ENCODE measurements at places on chromosomes 2 and 18.
A peak's percentile ranks its signal among the peaks of the same experiment; 100 is the strongest.

DNA sequence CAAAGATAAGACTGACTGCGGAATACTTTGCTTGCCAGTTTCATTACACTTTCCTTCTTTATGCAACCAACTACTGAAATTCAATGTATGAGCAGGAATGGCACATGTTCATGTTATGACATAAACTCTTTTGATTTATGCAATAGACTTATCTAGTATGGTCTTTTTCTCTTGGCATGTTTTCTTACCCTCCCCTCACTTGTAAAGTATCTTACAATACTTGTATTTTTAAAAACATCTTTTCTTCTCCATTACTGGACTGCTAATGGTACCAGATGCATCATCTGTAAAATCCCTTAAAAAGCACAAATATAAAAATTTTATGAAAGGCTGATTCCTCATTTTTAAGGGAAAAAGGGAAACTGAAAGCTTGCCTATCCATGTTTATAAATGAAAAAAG is 373.8 kb downstream of the ZEB2 start:
- DNase-seq: no peak

- DNase-seq: no peak
These were observed 1727.9 kb upstream of the SLC39A10 start for GRCh38 chr2:193929131-193929530.

DNA sequence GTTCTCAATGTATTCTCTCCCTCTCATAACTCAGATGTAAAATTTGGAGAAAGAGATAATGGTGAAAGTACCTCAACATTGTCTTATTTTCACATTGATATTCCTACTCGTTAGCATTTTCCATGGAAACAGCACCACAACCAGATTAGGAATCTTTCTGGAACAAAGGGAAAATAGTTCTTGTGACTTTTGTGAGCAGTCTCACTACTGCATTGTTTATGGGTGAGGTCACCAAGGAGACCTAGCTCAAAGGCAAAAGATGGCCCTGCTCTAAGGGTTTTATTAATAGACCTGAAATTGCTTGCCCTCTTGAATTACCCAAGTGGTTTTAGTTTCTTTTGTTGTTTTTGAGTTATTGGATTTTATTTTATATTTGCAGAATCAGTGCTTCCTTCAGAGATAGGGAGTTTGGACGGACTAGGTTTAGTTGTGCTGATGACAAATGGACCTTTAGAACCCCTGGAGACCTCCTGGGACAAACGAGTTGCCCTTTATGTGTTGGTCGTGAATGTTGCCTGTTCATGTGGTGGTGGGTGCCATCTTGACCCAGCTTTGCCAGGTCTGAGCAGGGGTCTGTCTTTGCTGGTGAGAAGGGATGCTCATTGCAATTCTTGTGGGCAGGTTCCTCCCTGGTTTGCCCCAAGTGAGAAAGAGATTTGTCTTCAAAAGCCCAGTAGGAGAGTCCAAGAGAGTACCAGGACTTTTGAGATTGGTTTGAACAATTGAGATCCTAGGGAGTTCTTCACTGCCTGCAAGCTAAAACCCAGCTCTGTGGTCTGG is 58.1 kb downstream of the INPP4A start:
- DNase-seq: no peak

- DNase-seq: no peak
These were observed 127.7 kb downstream of the TNS1 start for GRCh38 chr2:217875138-217875537.

- no peak for DNase-seq
These were observed 5.7 kb downstream of the MAL start for GRCh38 chr2:95031076-95031725.

DNA sequence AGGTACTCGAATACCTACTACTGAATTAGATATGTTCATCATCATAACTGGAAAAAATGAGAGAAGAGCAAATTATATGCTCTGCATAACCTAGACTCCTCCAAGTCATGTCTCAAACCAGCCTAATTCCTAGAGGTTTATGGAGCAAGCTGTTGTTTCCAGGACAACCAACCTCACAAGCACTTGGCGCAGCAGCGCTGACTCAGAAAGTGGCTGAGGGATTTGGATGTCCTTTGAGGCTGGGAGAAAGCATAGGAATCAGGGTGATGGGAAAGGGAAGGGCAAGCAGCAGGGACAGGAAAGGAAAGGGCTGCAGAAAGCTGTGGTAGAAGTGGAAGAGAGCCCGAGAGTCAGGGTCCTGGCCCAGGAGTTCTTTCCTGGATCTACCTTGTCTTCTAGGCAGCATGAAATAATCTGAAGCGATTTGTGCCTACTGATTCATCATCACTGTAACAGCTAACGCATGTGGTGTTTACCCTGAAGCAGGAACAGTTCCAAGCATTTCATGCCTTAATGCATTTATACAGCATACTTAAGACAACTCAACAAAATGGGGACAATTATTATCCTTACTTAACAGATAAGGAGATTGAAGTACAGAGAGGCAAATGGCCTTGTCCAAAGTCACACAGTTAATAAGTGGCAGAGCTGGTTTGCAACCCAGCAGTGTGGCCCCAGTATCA is 3.7 kb downstream of the PLEK start:
- no peak for DNase-seq

DNA sequence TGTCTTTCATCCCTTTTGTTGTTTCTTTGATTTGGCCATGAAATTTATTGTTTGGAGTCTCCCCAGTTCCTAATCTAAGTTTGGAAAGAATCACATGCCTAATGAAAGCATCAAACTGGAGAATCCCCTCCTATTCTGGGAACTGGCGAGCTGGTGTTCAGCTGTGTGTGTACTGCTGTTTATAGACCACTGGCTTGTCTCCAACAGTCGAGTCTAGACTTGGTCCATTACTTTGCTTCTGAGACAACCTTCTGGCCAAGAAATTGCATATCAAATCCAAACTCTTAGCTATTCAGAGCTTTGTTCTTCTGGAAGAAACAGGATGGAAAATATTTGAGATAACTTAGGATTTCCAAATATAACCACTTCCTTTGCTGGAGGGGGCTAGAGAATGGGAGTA is 111.5 kb upstream of the THSD7B start:
- no peak for DNase-seq

- no peak for DNase-seq
These were observed 8.8 kb downstream of the TXNDC2 start for GRCh38 chr18:9894454-9895068.

DNA sequence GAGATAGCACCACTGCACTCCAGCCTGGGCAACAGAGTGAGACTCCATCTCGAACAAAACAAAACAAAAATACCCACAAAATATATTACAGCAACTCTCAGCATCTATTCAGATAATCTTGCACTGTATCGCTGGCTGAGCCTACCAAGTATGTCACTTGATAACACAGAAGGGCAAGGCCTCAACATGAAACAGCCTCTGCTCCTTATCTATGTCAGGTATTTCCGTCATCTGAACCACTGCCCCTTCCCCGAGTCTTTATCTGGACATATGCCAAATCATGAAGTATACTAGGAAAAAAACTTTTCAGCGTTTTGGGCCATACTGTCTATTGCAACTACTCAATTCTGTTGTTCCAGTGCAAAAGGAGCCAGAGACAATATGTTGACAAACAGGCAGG is 17.7 kb downstream of the PDIA6 start:
- no peak for DNase-seq

DNA sequence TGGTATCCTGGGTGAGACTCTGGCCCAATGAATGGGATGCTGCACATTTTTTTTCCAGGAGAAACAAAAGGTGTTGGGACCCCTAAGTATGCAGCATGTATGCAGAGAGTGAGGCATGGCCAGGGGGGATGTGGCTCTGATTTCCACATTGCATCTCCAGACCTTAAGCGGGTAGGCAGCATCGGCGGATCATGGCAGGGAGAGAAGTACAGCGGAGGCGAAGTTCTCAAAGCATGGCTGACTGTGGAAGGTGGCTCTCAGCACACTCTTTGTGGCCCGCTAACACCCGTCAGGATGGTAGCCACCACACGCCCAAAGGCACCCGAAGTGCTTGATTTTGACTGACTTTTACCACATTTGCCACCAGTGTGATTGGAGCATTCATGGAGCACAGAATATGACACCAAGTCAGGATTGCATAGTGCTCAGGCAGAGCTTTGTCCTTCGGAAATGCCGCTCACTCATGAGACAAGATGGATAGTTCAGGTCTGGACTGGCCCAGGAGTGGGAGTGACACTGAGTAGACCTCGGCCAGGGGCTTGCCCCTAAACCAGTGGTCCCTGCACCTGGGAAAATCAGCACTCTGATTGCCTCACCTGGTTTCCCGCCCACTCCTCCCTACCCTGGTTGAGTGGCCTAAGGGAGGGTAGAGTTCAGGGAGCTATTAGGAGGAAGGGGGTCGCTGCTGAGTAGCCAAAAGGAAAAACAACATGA is 14.2 kb downstream of the INPP4A start:
- no peak for DNase-seq

DNA sequence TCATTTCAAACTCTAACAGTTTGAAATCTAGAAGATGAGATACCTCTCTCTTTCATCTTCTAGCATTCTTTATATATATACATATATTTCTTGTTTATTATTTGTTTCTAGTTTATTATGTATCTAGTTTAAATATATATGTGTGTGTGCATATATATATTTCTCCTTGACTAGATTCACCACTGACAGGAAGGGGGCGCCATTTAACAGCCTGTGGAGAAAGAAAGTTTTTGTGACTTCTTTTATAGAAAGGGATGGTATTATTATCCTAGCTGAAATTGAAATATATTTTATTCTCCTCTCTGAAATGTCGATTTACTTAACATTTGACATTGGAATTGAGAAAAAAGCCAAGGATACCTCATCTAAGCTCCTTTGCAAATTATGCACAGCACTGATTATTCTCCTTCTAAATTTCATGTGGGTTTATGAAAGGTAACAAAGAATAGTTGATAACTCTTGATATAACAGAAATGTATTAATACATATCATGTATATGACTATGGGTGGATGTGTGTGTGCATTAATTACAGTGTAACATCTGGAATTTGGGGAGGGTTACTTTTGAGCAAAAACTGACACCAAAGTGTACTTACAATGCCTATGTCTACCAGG is 160.7 kb upstream of the NT5C1B start:
- DNase-seq: peak; percentile 15

GRCh38 chr18:9043581-9043980 is 58.9 kb upstream of the NDUFV2 start:
- DNase-seq: no peak

- no peak for DNase-seq
These were observed 337.4 kb upstream of the ID2 start for GRCh38 chr2:8344144-8345097.

DNA sequence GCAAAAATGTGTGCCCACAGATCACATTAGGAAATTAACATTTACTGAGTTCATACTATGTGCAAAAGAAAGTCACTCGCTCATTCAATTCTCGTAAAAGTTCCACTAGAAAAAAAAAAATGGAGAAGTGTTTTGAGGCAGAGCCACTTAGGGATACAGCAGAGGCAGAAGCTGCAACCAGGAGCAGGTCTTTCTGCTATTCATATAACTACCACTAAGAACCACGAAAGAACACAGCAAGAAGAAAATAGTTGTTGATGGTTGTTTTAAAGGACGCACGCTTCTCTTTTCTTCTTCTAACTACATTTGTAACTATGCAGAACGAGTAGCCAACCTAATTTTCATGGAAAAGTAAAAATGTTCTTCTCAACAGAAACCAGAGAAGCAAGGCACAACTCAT is 45.0 kb downstream of the ROCK2 start:
- no peak for DNase-seq

- DNase-seq: no peak
These were observed 87.3 kb upstream of the RMDN2 start for GRCh38 chr2:37837628-37838328.

- no peak for DNase-seq
These were observed 724 bp downstream of the NMS start for GRCh38 chr2:100470898-100471514.

DNA sequence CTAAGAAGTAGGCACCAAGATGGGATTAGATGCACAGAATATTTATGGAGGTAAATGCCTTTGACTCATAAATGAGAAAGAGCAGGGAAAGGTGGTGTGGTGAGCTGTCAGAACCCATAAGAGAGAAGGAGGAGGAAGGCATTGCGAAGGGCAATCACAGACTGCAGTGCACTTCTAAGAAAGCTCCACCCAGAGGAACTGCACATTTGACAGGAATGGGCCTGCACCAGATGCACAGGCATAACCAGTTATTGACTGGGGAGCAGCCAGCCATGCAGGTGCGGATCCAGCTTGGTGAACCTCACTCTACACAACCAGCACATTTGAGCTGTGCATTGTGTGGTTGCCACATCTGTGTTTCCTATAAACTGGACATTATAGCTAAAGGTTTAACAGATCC is 62.2 kb upstream of the L3MBTL4 start:
- DNase-seq: no peak

- no peak for DNase-seq
These were observed at the start of gene RAB31 for GRCh38 chr18:9708057-9708433. TSS of gene RAB31 (plus strand) at chr18:9708301. CDS start at chr18:9708406, 105 bp downstream.

DNA sequence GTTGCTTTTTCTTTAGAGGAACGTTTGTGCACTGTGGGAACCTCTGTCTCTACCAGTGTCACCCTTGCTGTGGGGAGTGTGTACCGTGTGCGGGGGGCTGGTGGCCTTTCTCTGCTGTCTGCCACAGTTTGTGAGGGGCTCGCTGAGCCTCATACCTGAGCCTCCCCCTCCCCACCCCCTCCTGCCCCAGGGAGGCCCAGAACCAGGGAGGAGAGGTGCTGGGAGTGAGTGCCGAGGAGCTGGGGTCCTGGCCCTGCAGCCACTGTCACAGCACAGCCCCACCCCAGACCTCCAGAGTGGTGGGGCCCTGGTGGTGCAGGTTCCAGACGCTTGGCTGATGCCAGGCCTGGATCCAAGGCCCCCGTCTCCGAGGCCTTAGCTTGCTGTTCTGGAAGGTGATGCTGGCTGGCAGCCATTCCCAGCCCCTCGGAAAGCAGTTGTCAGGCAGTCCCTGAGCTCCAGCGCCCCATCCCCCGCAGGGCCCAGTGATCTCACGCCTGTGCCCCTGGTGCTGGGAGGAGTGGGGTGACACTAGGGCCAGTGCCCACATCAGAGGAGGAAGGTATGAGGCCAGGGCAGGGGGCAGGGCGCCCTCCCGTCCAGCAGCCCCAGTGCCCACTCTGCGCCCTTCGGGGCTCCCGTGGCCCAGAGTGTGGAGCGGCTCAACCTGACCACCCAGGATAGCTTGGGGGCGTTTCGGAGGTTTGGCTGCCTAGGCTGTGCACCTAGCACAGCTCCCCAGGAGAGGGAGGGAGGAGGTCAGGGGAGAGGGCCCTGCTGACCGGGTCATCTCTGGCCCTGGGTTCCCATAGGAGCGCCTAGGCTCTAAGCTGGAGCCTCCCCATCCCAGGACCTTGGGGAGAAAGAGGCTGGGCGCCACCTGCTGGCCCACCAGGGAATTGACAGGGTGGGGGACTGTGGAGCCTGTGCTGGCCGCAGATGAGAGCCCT is 53.0 kb upstream of the ALPP start:
- DNase-seq: peak; percentile 51

DNA sequence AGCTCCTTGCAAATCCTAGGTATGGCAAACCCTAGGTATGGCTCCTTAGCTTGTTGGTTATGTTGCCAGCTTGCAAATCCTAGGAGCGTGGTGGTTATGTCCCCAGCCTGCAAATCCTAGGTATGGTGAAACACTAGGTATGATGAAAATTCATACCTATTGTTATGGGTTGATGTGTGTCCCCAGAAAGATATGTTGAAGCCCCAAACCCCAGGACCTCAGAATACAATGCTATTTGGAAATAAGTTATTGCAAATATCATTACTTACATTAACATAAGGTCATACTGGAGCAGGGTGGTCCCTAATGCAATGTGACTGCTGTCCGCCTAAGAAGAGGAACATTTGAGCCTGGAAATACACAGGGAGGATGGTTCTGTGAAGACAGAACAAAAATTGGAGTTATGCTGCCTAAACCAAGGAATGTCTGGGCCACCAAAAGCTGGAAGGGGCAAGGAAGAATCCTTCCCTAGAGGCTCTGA is 220.8 kb downstream of the MYCN start:
- no peak for DNase-seq

GRCh38 chr2:29281086-29281915 is 166.1 kb downstream of the CLIP4 start:
- no peak for DNase-seq
